ENCODE measurements at places on chromosomes 16 and 17.

DNA sequence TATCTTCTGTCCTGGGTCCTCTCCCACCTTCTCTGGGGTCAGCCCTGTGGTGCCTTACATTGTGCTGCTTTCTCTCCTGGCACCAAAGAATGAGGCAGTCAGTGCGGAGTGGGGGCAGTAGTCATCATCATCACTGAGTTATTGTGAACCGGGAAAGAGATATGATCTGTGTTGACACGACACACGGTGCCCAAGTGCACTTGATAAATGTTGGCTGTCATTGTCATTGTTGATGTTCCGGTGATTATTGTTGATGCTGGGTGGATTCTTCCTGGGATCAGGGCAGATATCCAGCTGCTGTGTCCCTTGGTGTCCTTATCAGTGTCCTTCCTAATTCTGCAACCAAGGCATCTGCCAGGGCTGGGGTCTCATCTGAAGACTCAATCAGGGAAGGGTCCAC is 121.7 kb downstream of the ABCC6 start:
- DNase-seq = no peak

DNA sequence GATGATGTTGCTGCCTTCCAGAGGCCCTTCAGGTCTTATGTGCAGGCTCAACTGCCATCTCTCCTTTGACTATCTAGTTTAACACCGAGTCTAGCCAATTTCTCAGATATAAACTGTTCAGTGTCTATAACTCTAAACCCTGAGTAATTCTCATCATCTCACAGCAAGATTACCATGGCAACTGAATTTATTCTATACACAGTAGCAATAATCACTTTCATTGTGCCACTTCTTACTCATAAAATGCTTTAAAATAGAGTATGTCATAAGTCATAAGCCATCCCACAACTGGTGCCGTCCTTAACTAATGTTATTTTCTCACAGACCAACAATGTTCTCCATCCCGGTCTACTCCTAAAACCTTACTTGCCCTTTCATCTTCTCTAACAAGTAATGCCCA is 45.0 kb downstream of the SYNRG start:
- DNase-seq = no peak

GRCh38 chr16:24336491-24336890 is 80.4 kb downstream of the CACNG3 start:
- DNase-seq = no peak

DNA sequence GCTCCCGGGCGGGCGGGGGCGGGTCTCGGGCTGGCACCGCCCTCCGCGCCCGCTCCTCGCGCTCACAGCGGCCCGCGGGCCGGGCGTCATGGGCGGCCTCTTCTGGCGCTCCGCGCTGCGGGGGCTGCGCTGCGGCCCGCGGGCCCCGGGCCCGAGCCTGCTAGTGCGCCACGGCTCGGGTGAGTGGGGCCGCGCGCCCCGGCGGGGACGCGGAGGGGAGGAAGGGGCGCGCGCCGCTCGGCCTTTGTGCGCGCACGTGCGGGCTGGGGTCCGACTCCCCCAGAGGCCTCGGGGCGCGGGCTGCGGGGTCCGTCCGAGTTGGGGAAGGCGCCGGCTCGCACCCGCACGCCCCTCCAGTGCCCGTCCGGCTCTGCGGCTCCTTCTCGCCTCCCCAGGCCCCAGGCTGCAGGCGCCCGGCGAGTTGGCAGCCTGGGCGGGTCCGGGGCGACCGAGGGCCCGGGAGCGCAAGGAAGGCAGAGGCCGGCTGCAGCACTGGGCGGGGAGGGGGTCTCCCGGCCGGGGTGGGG is at the start of gene NME4:
NME4 (plus strand) TSS at position 65 of the 527 bp plus-strand sequence; CDS start at position 89, 24 bp downstream.
- no peak for DNase-seq

GRCh38 chr17:64591944-64592343 is 70.2 kb downstream of the SMURF2 start:
- DNase-seq = no peak

DNA sequence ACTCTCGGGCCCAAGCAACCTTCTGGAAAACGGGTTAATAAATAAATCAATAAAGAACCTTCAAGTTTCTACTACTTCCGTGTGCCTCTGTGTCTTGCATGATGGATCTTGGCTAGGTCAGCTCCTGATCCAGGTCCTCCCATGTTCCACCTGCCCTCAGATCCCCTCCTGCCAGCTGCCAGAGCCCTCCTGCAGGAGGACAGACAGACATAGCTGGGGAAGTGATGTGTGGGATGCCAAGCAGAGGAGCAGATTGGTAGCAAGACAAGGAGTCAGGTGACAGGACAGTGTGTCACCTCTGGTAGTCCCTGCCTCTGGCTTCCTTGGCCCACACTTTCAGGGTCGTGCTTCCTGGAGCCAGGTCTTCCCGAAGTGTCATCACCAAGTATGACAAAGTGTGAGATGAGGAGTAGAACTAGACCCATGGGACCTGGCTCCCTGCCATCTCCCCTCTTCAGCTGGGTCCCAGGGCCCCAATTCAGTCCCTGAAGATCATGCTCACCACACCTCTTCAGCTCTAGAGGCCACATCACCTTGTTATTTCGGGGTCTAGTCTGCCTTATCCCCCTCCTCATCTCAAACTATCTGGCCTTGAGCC is 1.0 kb upstream of the EPN3 start:
- DNase-seq = no peak

- DNase-seq = no peak
Measured at GRCh38 chr17:48335858-48336500, 94.0 kb downstream of the SKAP1 start.

DNA sequence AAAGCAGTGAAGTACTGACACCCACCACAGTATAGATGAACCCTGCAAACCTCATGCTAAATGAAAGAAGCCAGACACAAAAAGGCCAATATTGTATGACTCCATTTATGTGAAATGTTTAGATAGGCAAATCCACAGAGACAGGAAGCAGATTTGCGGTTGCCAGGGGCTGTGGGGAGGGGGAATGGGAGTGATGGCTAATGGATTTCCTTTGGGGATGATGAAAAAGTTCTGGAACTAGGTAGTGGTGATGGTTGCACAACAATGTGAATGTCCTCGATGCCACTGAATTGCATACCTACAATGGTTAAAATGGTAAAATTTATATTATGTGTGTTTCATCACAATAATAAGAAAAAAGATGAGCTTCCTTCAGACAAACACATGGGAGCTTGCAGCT is 28.4 kb upstream of the WFIKKN2 start:
- DNase-seq = no peak

GRCh38 chr17:75001915-75002843 is 10.3 kb upstream of the MRPL58 start:
- DNase-seq = no peak

GRCh38 chr16:51996516-51996915 is 550.4 kb downstream of the TOX3 start:
- no peak for DNase-seq

DNA sequence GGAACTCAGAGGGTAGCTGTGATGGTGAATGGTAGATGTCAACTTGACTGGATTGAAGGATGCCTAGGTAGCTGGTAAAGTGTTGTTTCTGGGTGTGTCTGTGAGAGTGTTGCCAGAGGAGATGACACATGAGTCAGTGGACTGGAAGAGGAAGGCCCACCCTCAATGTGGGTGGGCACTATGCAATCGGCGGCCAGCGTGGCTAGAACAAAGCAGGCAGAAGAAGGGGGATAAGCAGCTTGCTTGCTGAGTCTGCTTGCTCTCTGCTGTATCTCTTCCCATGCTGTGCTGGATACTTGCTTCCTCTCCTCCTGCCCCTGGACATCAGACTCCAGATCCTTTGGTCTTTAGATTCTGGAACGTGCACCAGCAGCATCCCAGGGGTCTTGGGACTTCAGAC is 128.1 kb downstream of the AIPL1 start:
- DNase-seq = no peak

GRCh38 chr17:6195123-6195522 is 124.9 kb downstream of the WSCD1 start:
- no peak for DNase-seq

GRCh38 chr16:138049-138417 is 440 bp downstream of the NPRL3 start:
- DNase-seq = peak; percentile 11

GRCh38 chr17:29880031-29880430 is 50.0 kb downstream of the SSH2 start:
- no peak for DNase-seq

DNA sequence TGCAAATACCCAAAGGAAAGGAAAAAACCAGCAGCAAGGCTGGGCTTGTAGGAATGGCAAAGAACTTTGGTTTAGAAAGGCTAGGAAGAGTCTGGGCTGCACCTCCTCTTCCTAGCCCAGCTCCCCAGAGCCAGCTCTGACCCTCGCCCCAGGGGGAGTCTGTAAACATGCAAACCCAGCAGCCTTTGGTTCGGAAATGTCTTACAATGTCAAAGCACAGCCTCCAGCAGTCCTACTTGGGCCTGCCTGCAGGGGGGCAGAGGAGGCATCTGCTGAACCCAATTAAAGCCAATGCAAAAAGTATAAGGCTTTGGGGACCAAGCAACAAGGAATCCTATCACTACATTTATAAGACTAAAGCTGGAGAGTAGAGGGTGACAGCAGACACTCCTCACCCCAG is 5.0 kb upstream of the FTSJ3 start:
- DNase-seq = no peak

- no peak for DNase-seq
Measured at GRCh38 chr17:43966276-43966675, 12.5 kb upstream of the PYY start.

GRCh38 chr16:29910819-29911675 is 10.8 kb downstream of the ASPHD1 start:
- DNase-seq = no peak

GRCh38 chr17:6134721-6135120 is 64.5 kb downstream of the WSCD1 start:
- no peak for DNase-seq

- no peak for DNase-seq
Measured at GRCh38 chr16:4676831-4677230, 16.5 kb upstream of the NUDT16L1 start.

DNA sequence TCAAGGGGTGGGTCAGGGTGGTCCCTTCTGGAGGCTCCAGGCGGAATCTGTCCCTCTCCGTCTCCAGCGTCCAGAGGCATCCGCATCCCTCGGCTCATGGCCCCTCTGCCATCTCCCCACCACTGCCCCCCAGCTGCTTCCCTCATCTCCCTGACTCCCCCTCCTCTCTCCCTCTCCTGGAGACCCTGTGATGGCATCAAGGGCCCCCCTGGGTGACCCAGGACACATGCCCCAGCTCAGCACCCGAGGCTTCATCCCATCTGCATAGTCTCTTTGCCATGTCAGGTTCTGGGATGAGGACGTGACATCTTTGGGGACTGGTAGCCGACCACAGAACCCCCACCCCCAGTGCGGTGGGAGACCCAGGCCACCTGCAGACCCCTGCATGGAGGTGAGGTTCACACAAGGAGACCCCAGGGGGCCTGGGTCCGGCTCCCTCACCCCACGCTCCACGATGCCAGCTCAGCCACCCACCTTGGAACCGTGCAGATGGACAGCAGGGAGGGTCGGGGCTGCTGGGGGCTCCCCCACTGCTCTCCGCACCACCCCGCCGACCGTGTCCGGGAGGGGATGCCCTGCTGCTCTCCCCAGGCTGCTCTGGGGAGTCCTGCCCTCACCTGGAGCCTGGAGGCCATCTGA is 3.8 kb downstream of the SECTM1 start:
- DNase-seq = no peak

- DNase-seq = no peak
Measured at GRCh38 chr17:2897605-2898004, 101.4 kb downstream of the RAP1GAP2 start.

- DNase-seq = no peak
Measured at GRCh38 chr17:55273579-55274354, 9.0 kb downstream of the HLF start.

- DNase-seq = no peak
Measured at GRCh38 chr16:56199164-56199563, 7.9 kb downstream of the GNAO1 start.

- DNase-seq = no peak
Measured at GRCh38 chr17:41150026-41150425, 401 bp upstream of the KRTAP4-5 start.

- no peak for DNase-seq
Measured at GRCh38 chr17:47276868-47277267, 23.2 kb downstream of the ITGB3 start.

DNA sequence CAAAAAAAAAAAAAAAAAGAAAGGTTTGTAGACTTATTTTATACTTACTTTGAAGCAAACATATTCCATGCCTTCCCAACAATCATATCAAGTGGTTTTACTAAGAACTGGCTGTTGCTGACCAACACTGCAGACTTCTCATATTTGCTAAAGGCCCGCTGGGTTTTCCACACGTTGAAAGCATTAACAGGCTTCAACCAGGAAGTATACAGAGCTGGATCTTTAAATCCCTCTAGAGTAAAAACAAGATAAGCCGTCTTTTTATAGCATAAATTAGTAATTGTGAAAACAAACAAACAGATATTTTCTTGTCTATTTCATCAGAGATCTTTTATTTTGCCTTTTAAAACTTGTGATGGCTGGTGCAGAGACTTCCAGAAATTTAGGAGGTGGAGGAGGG is 29.1 kb downstream of the TUBD1 start:
- DNase-seq = no peak

- no peak for DNase-seq
Measured at GRCh38 chr16:27595475-27595874, 45.5 kb downstream of the KATNIP start.

GRCh38 chr16:26598998-26599784 is 467.5 kb upstream of the C16orf82 start:
- DNase-seq = no peak

DNA sequence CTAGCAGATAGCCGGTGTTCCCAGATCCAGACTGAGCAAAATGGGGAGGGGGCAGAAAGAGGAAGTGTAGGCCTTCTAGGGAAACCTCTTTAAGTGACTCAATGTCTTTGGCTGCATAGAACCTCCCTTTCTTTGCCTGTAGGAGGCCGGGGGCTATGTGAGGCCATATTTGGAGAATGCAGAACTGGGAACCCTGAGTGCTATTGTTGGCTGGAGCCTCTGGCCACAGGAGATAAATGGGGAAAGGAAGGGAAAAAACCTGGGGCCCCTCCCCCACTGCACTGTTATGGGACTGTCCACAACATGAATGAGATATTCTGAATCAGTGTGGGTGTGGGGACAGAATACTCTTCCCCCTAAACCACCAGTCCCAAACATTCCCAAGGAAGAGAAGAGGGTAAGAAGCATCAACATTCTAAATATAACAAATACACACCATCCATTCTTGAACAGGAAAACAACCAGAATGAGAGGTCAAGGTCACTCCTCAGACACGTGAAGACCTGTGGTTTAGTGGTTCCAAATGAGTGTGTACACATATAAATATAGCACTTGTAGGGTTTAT is 2.4 kb downstream of the VPS25 start:
- no peak for DNase-seq
